ENCODE measurements at places on chromosomes 6 and 20.

DNA sequence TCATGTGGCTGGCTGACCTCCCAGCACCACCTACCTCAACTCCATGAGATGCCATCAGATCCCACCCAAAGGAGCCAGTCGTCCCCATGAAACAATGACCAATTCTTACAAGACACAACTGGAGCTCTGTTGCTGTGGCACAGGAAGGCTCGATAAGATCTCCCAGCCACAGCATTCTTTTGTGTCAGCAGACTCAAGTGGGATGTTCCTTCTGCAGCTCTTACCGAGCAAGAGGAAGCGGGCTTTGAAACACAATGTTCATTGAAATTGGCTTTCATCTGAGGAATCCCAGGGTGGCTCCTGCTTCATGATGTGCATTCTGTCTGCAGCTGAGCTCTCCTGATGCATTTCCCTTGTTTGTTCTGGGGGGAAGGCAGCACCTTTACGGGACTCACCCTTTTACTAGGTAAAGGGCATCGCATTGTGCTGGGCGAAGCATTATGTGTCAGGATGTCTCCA, 222.0 kb upstream of the SGK1 start:
- DNase-seq, result no peak

GRCh38 chr6:139680819-139681218, 306.4 kb upstream of the CITED2 start:
- no peak for DNase-seq

DNA sequence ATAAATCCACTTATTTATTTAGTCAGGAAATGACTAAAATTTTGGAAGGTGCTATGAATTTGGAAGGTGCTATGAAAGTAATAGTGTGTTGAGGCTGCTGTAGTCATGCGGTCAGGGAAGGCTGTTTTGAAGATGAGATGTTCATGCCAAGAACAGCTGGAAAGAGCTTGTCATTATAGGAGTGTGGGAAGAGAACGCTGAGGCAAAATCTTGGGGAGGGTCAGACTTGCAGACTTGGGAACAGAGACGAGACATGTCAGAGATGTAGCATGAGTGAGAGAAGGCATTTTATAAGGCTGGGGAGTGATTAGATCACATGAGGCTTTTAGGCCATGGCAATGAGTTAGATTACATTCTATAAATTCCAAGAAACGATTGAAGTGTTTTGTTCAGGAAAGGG, 124.0 kb upstream of the B3GAT2 start:
- no peak for DNase-seq

- no peak for DNase-seq
Observed at GRCh38 chr6:26432627-26433201, 7.6 kb upstream of the BTN3A3 start.

DNA sequence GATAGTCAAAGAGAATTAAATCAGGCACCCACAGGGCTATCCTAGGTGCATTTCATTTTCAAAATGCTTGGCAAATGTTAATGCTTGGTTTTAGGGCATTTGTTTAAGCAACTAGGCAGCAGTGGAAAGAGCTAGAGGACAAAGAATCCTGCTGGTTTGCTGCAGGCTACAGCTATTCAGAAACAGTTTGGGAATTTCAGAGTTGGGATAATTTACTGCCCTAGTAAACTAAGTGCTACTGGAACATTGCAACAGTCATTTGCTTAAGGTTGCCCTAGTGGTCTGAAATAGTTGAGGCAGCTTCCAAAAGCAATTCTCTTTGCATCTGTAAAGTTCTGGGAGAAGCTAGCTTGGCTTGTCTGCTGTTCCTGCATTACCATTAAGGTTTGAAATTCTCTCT, 312.7 kb downstream of the LAMA2 start:
- DNase-seq, result no peak

DNA sequence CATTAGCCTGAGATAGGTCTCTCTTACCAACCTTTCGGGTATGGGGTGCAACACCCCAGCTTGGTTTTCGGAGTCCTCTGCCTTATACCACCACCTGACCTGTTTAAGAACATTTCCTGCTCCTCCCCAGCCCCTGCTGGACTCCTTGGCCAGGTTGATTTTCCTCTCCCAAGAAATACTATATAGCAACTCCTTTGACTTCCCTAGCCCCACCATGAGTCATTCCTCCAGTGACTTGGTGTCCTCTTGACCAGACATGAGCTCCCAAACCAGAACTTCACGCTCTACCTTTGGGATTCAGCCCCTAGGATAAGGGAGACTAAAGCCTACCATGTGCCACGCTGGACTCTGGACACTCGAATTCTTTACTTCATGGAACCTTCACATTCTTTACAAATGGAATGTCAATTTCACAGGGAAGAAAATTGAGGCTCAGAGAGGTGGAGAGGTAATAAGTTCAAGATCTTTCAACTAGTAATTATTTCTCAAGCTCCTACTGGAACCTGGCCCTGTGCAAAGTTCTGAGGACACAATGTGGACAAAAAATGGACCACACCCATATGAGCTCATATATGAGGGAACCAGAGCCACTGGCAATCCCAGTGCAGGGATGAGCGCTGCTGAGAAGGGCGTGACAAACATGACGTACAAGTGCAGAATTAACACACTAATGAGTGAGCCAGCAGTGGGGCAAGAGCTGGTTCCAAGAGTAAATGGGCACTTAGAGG, 48.2 kb downstream of the SIRPA start:
- no peak for DNase-seq

DNA sequence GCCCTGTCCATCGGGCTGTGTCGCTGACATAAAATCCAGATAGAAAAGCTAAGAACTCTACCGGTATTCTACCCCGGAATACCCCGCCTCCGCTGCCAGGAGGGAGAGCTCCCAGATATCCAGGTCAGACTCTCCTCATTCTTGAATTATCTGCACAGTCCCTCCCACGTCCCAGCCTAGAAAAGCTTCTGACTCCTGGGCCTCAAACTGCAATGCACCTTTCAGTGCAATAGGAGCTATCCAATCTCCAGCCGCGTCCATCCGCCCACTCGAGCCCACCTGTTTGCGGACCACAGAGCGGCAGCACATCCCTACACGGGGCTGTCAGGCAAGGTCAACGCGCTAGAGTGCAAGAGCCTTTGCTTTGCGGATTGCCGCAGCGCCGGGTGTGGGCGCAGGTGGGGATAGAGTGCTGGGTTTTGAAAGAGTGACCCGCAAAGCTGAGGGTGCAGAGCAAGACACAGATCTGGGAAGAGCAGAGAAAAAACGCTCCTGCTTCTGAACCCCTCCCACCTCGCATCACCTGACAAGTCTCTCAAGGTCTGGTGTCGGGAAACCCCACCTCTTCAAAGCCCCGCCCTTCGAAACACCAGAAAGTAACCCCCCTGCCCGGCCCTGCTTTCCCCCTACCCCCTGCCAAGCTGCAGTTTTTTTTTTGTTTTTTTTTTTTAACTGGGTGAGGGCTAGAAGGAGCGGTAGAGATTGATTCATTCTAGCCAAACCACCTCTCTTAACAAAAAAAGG, 1.3 kb downstream of the TAPBP start:
- DNase-seq, result peak; percentile 64

GRCh38 chr6:31493875-31494694, 3.9 kb upstream of the MICB start:
- DNase-seq, result peak; percentile 77
